ENCODE measurements at places on chromosomes 4 and X.

- no peak for DNase-seq
Measured at GRCh38 chr4:38364383-38364963, 299.5 kb upstream of the KLF3 start.

- no peak for DNase-seq
Measured at GRCh38 chr4:94536649-94537469, 85.1 kb downstream of the PDLIM5 start.

DNA sequence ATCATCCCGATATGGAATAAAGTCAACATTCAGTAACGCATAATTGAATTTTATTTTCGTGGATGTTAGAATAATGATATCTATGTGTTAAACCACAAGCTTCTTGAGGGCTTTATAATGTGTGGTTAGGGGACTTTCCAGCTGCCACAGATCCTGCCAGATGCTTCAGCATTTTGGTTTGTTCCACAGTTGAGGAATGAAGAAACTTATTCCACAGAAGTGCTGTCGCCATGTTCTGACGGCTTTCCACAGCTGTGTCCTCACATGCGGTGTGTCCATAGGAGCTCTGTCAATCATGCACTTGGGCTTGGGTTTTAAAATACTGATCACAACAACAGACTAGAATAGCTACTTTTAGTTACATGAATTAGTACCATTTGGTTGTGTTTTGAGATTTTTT is 411.9 kb downstream of the TRIML1 start:
- DNase-seq: no peak

- DNase-seq: peak; percentile 53
Measured at GRCh38 chr4:184416913-184417734, 57.2 kb downstream of the IRF2 start.

DNA sequence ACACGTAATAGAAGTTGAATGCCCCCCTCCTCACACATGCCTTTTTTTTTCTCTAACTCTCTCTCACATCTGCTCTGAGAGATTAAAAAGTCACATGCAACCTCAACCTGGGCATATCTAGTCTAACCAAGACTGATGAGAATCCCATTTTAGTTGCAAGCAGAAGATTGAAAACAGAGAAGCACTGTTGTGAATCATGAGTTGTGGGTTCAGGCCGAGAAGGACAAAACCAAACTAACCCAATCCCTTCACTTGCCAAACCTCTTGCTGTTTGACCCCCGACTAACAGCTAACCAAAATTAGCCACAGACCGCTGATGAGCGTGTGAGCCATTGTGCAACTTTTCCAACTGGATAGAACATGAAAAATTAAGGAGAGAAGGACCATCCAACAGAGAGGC is 31.8 kb downstream of the CXCL1 start:
- DNase-seq: no peak

DNA sequence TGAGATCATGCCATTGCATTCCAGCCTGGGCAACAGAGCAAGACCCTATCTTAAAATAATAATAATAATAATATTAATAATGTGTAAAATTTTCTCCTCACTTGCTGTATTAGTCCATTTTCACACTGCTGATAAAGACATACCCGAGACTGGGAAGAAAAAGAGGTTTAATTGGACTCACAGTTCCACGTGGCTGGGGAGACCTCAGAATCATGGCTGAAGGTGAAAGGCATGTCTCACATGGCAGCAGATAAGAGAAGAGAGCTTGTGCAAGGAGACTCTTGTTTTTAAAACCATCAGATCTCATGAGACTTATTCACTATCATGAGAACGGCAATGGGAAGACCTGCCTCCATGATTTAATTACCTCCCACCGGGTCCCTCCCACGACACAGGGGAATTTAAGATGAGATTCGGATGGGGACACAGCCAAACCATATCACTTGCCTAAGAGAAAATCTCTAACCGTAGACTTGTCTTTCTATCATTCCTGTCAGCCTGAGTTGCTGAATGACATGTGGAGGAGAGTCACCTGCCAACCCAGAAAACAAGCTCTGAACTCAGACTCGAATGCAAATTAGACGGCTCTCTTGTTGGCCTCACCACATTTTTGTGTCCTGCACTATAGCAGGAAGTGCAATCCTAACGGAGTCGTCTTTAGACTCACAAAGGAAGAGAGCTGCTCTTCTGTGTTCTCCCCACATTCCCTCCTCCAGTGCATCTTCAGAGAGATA is 51.9 kb upstream of the DCTD start:
- no peak for DNase-seq

- peak; percentile 75 for DNase-seq
Measured at GRCh38 chr4:5812506-5813229, 80.2 kb downstream of the CRMP1 start.

DNA sequence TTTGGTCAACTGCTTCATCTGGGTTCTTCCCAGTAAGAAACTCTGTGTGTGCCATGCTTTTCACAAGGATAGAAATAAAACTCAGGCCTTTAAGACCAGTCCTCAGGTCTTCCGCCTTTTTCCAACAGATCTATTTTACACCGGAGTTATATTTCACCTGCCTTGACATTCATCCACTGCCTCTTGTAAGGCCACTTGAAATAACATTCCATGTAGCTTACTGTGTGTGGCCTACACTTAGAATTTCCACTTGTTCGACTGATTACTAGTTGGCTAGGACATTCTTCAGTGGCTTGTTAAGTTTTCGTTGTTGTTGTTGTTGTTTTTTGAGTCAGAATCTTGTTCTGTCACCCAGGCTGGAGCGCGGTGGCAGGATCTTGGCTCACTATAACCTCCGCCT is 92.8 kb upstream of the UNC5C start:
- DNase-seq: no peak

DNA sequence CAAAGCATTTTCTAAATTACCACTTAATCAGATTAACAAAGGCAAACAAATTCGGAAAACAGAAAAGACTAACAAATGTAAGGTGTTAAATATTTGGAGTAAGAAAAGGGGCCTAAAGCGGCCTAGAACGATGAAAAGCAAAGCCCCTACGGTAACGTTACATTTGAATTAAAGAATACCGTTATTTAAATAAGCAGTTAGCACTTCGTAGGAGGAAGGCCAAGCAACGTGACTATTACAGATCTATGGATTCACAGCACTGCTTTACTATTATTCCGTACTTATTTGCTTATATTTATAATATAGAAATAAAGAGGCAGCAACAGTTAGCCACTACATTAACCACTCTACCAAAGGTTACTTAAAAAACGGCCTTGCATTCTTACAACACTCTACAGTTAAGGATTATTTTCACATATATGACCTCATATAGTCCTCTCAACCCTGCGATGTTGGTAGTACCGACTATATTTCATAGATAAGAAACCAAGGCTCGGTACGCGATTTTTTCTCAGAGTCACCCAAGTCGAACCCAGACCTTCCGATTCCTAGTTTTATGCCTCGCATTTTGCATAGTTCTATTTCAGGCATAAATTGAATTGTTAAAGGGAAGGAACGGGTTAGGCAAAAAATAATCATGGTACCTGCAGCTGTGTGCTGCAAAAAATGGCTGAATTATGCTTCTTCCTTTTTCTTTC is 2.9 kb downstream of the KLHL15 start:
- DNase-seq: peak; percentile 18

GRCh38 chrX:75603833-75604232 is 81.0 kb upstream of the ZDHHC15 start:
- DNase-seq: peak; percentile 3

DNA sequence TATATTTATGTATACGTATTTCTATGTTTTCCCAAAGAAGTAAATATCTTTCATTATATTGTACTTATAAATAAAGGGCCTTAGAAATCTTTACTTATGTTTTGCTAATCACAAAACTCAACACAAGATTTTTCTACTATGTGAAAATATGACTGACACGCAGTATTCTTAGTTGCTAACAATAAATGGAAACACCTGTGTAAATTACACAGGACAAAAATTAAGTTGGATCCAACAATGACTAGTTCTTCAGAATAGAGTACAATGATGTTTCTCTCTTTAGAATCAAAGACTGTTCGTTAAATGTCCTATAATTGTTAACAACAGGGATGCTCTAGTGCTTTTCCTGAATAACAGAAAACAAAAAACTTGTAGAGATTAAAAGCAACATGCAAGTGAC is 96.1 kb downstream of the PPP3CA start:
- DNase-seq: no peak

GRCh38 chrX:131330735-131331134 is 41.6 kb upstream of the IGSF1 start:
- no peak for DNase-seq
